Stimulated activated CD4-positive, alpha-beta T cell treated with anti-CD3 and anti-CD28 coated beads, Interleukin-1b, Interleukin-23, amount 100 ng/mL, for 1 hour (primary cell): ENCODE measurements at places on chromosomes 2 and 18.

DNA sequence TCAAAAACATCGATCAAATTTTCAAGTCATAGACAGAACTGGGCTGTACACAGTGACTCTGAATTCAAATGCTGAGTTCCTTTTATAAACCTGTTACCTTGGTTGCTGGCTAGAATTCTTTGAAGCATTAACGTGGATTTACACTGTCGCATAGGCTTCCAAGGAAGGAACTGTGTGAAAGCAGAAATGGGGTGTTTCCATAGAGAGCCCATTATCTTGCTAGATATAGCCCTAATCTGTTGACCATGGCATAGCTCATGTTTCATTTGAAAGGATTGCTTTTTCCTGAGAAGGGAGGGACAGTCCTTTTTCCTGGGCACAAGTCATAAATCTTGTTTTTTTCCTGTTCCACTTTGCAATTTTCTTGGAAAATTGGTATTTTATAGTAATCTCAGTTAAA lies 73.8 kb upstream of the NEUROD1 start:
- DNase-seq, result no peak

- no peak for DNase-seq
Measured at GRCh38 chr2:9970200-9971044, 18.9 kb downstream of the GRHL1 start.

DNA sequence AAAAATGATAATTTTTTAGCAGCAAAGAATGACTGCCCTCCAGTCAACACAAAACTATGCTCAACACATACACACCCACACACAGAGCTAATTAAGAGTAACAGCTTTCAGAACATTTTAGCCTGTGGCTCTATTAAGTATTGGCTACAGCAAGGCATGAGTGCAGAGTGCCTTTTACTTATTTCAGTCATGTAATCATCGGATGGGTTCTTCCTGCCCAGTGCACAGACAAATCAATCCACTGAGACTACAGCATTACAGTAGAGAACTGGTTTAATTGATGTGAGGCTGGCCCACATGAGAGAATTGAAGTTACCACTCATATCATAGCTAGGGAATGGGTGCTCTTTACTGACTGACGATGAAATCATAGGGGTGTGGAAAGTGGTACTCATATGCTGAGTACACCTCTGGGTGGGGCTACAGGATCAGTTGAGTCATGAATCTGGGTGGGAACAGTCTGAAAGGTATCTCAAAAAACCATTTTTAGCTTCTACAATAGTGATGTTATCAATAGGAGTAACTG lies 241.0 kb downstream of the FSIP2 start:
- DNase-seq, result no peak

DNA sequence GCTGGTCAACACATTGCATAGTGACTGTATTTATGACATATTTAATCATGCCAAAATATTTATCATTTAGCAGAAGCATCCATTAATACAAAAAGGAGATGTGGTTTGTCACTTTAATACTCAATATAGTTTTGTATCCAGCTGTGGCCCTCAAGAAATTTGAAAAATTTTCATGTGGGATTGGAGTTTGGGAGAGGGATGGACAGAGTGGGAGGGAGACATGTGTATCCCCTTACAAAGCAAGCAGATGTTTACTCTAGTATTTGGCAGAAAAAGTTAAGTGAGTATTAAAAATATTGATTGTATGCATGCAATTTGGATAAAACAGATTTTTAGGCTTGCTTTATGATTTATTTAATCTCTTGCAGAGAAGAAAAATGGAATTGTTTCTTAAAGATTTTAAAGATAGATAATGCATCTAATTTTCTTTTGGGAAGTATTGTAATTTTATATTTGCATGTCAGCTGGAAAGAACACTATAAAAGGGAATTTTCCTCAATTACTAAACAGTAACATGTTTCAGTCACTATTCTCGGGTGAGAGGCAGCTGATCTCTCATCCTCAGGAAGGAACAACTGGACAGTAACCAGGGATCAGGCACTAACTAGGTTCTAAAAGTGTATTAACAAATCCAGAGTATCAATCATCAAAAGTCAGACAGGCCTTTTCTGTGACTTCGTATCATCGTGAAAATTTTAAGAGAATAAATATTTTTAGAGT lies 1184.7 kb upstream of the NXPH2 start:
- no peak for DNase-seq

- no peak for DNase-seq
Measured at GRCh38 chr2:182259629-182260150, 167.1 kb downstream of the PDE1A start.
